ENCODE measurements at places on chromosomes 1 and 21.

DNA sequence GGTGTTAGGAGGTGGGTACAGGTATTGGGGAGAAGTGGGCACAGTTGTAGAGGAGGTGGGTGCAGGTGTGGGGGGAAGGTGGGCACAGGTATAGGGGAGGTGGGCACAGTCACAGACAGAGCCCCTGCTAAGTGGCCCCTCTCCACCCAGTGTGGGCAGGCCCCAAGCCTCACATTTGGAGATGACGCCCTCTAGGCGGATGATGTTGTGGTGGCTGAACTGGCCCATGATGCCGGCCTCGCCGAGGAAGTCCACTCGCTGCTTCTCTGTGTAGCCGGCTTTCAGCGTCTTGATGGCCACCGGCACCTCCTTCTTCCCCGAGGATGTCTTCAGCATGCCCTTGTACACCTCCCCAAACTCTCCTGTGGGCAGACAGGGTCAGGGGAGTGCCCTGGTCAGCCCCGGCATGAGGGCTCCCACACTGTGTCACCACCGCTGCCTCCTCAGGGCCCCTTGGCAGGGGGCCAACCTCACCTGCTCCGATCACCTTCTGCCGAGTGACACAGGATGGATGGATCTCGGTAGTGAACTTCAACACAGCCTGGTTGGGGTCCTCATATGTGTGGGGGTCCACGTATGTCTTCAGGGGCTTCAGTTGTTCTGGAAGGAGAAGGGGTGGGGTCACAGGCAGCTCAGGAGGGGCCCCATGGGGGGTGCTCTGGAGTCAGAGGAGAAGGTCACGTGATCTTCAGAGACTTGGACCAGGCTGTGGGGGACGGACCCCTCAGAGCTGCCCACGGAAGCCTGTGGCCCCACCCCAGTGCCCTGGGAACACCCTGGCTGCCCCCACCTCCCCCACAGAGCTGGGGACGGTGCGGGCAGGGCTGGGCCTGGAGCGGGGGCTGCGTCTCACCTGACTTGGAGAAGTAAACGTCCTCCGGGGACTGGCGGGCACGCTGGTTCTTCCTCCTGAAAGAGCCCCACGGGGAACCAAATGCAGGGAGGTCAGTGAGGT is 22.6 kb downstream of the EPHA2 start:
- DNase-seq: no peak

DNA sequence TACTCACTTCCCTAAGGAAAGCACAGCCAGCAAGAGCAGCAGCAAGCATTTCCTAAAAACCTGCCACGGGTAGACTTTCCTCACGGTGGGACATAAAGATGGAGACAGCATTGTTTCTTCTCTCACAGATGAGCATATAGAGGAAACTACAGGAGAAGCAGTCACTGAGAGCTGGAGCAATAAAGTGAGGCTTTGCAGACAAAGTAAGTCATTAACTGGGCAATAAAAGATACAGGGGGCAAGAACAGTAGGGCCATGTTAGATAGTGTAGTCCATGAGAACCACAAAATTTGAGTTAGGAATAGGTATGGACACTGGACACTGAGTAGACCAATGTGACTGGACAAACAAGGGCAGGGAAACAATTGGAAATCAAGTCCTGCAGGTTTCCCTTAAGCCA is 240.1 kb upstream of the NFIA start:
- DNase-seq: no peak

- no peak for DNase-seq
These were observed 13.7 kb downstream of the PARS2 start for GRCh38 chr1:54750596-54750995.

- no peak for DNase-seq
These were observed 11.3 kb downstream of the CCDC24 start for GRCh38 chr1:44002606-44003157.

DNA sequence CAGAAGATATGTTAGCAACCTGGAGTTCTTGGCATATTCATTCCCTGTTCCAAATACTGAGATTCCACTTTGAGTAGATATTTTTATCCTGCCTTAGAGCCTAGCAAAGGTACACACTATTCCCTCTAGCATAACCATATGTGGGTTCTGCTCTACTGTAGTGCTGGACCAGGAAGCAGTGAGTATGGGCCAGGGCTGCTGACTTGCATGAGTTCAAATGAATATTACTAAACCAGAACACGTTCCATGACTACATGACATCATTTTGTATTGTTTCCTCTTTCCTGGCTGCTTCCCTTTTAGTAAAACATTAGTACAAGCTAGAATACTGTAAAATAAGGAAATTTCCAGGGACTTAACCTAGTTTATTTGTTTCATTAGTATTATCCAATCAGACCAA is 41.1 kb downstream of the TNFSF18 start:
- no peak for DNase-seq

DNA sequence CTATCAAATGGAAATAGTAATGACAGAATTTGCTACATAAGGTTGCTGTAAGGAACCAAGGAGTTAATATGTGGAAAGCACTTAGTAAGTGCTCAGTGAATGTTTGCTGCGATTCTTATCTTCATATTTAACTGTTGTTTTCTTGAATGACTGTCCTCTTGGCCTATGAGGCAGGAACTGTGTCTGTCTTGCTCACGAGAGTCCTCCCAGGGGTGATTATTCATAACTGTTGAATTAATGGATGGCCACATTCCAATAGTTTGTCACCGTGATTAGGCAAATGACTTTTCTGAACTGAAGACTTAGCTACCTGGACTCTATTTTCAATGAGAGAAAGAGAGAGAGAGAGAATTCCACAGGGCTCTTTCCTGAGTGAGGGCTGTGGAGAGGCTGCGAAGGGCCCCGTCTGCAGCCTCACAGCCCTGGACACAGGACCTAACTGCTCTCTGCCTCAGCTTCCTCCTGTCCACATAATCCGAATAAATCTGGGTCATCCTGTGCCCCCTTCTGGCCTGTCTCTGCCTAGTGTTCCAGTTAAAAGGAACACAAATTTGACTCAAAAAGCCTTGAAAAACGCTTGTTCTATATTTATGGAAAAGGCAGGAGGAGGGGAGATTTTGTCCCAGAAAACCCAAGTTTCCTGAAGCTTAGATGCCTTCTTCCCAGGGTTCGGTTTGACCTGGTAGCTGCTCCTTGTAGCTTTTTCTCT is 8.5 kb downstream of the EDN2 start:
- DNase-seq: no peak
